Kasumi-1 (cell line): ENCODE measurements at places on chromosomes 5 and 9.
A peak's percentile ranks its signal among the peaks of the same experiment; 100 is the strongest.

GRCh38 chr5:175384724-175385552 is 59.0 kb downstream of the DRD1 start:
- DNase-seq, result no peak

GRCh38 chr5:1378096-1378495 is 33.2 kb upstream of the CLPTM1L start:
- no peak for DNase-seq

GRCh38 chr9:135023088-135023785 is 64.2 kb upstream of the OLFM1 start:
- no peak for DNase-seq

GRCh38 chr5:54013556-54014194 is 296.7 kb downstream of the ARL15 start:
- peak; percentile 27 for DNase-seq

DNA sequence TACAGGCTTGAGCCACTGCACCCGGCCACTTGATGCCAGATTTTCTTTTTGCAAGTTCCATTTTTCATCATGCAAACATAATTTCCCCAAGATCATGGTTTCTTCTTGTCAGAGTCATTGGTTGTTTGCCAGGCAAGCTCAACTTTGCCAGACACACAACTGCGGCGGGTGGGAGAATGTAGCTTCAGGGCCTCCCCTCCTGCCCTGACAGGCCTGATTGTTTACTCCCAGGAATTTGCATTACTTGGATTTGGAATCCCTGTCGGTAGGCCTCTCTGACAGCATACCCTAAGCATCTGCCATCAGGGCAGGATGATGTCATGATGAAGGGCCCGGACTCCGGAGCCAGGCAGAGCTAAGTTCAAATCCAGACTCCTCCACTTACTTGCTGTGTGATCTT is 15.1 kb downstream of the RPS14 start:
- no peak for DNase-seq

- no peak for DNase-seq
Observed at GRCh38 chr9:11097020-11097419, 484.2 kb upstream of the PTPRD start.

- no peak for DNase-seq
Observed at GRCh38 chr5:81626524-81626923, 124.4 kb downstream of the SSBP2 start.

GRCh38 chr9:82996941-82997340 is 66.0 kb downstream of the RASEF start:
- DNase-seq, result no peak

- no peak for DNase-seq
Observed at GRCh38 chr5:142904416-142904815, 134.2 kb downstream of the ARHGAP26 start.

DNA sequence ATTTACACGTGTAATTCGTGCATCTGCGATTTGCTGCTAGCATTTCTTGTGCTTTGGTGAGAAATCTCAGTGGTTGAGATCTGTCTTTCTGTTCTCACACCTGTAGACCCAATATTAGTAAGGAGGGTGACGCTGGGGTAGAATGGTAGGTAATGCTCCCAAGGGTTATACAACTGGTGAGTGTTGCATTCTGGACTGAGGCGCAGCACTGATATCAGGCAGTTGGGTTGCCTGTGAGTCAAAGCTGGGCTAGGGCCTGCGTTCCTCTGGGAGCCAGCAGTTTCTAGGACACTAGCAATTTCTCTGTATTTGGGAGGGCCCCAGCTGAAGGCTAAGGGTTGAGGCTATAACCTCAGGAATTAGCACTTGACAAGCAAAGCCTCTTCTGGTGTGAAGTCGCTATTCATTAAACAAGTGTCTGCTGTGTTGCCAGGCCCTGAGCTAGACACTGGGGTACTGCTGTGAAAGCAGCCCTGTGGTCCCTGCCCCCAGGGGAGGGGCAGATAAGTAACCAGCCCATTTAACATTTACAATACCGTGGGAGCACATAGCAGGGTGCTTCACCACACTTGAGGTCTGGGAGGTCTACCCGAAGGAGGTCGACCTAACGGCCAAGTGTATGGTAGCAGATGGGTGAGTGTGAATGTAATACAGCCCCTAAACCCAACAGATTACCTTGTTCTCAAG is 28.7 kb downstream of the LARP1 start:
- no peak for DNase-seq

DNA sequence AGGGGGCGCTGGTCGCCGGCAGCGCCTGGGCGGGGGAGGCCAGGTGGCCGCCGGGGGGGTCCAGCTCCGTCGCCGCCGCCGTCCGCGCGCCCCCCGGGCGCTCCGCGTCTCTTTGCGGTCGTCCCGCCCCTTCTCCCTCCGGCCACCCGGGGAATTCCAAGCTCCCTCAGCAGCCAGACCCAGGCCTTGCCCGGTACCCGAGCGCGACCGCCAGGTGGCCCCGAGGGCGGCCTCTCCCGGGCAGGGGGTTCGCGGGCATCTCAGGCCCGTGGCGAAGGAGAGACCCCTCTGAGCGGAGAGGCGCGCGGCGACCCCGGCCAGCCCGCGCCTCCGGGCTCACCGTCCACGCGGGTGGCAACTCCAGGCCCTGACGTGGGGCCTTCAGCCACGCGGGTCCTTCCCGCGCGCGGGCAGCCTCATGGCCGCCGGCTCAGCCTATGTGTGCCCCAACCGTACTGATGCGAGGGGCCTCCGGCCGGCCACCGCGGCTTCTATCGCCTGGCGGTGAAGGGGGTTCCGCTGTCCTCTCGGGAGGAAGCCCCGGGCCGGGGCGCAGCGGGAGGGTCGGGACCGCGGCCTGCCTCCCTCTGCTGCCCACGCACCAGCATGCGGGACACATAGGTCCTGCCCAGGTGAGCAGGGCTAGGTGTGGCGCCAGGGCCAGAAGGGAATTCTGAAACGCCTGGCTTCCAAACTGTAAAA is 529 bp upstream of the NRARP start:
- no peak for DNase-seq

DNA sequence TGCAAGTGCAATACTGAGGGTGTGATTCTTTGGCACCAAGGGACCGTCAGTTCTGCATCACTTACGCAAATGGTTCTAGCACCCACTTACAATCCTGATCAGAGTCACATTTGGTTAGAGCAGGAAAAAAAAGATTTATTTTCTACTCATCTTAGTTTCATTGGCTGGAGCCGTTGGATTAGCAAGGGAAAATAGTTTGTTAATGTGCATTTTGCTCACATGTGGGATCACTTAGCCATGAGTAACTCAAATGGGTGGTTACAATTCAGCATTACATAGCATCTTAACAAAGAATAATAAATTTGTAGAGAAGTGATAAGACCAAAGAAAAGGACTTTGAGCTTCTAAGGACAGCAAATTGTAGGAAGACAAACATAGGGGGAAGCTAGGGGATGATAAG is 216.9 kb downstream of the AUH start:
- DNase-seq, result no peak

DNA sequence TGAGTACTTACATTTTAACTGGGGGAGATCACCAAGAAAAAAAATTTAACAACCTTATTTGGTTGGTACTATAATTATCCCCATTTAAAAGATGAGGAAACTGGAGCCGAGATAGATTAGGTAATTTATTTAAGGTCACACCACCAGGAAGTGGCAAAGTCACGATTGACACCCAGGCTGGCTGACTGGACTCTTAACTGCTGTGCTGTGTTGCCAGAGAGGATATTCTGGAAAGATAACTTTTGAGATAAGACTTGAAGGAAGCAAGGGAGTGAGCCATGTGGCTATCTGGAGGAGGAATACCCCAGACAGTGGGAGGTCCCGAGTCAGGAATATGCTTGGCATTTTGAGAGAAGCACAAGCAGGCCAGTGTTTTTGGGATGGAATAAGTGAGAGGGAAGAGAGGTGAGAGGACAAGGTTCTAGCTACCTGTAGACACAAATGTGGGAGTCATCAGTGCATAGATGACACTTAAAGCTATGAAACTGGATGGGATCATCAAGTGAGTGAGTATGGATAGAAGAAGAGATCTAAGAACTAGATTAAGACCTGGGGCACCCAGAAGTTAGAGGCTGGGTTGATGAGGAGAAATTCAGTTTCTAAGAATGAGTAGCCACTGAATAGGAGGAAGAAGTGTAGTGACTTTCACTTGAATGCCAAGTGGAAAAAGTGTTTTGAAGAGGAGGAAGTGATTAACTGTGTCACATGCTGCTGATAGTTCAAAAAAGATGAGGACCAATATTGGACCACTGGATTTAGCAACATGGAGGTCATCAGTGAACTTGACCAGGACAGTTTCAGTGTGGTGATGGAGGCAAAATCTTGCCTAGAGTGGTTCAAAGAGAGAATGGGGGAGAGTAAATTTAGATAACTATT is 25.6 kb downstream of the PDE8B start:
- no peak for DNase-seq

GRCh38 chr5:15927710-15928380 is 251.7 kb downstream of the MARCHF11 start:
- no peak for DNase-seq

DNA sequence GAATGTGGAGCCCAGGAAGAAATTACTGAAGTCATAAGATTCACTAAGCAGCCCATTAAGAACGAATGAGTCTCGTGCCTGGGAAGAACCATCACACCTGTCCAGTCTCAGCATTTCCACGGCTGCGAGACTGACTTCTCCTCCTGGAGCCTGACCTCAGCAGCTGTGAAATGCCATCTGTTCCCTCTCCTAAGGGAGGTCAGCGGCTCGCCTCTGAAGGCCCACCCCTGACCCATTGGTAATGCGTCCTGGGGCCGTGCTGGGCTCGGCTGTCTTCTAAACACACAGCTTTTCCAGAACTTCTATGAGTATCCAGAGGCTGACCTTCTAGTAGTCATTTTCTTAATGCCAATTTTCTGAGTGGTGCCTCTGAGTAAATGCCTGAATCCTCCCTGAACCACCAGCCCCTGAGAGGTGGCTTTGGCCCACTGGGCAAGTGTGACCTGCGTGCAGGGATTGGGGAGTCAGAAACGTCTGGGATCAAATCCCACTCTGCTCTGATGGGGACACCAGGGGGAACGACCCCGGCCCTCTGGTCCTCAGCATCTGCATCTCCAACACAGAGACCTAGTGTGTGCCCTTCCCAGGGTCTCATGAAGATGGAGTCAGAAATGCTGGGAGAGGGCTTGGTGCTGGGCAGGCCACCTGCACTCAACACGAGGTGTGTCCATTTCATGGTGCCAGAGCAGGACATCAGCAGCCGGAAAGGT is 5.7 kb downstream of the SLC6A3 start:
- no peak for DNase-seq

- DNase-seq, result no peak
Observed at GRCh38 chr9:129270205-129270604, 92.1 kb upstream of the IER5L start.

GRCh38 chr9:84736081-84736480 is 66.6 kb downstream of the NTRK2 start:
- no peak for DNase-seq

- no peak for DNase-seq
Observed at GRCh38 chr9:97502222-97502983, 937 bp downstream of the TMOD1 start.

DNA sequence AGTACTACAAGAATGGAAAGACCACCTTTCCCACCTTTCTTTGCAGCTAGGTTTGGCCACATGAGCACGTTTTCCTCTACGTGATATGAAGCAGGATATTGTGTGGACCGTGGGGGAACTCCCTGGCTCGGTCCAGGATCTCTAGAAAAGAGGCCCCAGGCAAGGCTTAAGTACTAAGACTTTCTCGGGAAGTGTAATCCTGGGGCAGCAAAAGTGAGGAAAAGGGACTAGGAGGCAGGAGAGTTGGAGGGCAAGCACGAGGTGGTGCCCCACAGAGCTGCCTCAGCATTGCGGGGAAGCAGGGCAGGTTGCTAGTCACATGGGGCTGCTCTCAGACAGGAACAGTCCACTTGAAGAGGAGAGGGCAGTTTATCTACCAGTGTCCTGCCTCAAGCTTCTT is 235.1 kb downstream of the GADD45G start:
- no peak for DNase-seq
